AG04450 (cell line): ENCODE measurements at places on chromosomes 7 and 10.
A peak's percentile ranks its signal among the peaks of the same experiment; 100 is the strongest.

- DNase-seq, result no peak
Measured at GRCh38 chr10:114483575-114483974, 79.3 kb upstream of the AFAP1L2 start.

DNA sequence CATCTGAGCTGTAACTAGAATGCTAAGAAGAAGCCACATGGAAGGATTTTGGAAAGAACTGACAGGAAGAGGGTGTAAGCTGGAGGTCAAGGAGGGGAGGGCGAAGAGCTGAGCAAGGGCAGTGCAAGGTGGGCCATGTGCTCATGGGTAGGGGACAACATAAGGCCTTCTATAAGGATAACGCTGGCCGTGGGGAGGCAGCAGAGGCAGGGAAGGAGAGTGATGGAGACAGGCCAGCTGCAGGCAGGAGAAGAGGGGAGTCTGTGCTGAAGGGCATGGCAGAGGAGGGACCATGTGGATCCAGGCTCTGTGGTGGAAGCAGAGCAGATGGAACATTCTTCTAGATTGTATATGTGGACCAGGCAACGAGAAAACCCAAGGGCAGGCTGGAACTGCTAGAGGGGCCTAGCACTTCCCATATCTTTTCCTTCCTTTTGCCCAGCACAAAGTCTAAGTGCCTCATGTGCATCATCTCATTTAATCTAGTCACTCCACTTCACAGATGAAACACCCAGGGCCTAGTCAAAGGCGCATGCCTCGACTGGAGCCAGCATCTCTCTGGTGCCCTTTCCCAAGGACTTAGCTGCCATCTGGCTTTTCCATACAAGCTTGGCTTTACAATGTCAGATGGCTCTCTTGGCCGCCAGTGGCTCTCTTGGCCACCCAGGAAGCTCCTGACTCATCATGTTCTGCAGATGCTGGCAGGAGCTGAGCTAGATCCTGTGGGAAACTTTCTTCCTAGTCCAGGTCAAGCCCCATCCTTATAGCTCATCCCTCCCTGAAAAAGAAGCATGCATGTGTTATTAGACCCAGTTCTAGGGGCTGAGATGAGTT lies 6.6 kb downstream of the LRRC18 start:
- no peak for DNase-seq

DNA sequence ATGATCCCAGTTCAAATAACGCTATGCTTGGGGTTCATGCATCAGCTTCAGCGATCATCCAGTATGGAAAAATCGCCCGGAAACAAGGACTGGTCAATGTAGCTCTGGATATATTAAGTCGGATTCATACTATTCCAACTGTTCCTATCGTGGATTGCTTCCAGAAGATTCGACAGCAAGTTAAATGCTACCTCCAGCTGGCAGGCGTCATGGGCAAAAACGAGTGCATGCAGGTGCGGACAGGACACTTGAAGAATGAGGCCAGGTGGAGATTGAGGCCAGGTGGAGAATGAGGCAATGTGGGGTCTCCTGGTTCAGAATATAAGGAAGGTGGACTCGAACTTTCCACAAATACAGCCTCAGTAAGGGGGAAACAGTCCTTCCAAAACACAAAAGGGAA lies 105.8 kb downstream of the TRRAP start:
- no peak for DNase-seq

DNA sequence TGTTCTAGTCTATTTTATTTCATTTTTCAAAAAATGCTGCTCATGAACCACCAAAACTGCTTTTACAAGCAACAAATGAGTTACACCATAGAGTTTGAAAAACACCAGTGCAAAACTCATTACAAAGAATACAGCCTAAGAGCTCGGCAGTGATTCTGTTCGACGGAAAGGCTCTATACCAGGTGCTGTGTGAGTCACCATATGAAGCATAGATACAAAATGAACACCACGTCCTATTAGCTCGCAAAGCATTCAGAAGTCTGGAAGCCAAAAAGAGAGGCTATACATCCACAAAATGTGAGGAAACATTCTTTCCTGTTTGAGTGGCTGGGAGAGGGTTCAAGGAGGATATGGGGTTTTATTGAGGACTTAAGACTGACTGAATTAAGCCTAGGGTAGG lies 136.1 kb downstream of the ATE1 start:
- no peak for DNase-seq

- no peak for DNase-seq
Measured at GRCh38 chr7:157089100-157089610, 49.6 kb upstream of the UBE3C start.

DNA sequence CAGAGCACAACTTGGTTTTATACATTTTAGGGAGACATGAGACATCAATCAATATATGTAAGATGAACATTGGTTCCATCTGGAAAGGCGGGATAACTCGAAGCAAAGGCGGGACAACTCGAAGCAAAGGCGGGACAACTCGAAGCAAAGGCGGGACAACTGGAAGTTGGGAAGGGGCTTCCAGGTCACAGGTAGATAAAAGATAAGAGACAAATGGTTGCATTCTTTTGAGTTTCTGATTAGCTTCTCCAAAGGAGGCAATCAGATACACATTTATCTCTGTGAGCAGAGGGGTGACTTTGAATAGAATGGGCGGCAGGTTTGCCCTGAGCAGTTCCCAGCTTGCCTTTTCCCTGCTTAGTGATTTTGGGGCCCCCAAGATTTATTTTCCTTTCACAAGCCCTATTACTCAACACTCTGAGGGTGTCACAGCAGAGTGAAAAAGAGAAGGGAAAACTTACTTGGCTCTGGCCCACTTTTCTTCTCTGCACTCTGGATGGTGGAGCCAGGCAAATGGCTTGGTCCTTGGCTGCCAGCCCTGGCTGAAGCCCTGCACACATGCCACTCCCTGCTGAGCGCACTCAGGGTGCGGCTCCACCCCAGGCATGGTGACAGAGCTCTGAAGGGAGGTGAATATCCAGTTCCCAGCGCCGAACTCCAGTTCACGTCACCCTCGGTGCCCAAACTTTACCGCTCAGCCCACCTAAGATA lies 46.7 kb downstream of the PARD3 start:
- no peak for DNase-seq

- no peak for DNase-seq
Measured at GRCh38 chr7:9391221-9391620, 957.8 kb downstream of the NXPH1 start.

DNA sequence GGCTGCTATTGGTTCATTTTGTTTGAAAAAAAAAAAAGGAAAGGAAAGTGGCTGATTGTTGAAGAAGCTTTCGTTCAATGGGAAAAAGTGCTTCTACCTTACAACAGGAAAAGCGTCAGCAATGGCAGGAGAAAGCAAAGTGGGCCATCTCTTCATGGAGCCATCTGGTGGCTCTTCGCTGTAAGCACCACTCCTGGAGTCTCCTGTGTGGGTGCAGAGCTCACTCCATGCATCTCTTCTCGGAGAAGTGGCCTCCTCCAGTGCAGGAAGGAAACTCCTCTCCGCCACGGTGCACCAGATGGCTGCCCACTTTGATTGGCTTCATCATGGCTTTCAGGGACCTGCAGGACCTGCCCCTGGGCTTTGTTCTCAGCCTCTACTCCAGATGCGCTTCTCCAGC lies 250.9 kb downstream of the PTEN start:
- no peak for DNase-seq

DNA sequence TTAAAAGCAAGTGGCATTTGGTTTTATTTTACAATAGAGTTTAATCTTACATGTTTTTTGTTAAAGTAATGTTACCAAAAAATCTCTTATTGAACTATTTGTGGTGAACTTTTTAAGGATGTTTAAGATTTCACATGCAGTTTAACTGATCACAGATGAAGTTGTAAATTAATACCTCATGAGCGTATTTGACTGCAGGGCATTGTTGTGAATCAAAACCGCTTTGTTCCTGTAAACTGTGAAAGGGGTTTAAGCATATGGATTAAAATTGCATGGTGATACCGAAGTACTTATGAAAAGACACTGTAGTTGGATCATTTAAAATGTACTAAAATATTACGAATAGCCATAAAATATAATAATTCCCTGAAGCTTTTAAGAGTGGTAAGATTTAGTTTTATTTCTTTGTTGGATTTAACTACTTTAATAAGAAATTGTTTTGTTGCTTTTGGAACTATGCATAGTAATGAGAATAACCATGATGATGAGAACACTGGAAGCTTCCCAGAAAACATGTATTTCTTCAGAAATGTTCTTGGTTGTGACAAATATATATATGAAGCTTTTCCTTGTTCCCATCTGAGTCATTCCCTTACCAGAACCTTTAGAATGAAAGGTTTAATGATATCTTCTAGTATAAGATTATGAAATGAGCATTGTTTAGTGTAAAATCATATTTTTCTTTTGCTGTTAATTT lies 131.3 kb downstream of the ADK start:
- DNase-seq, result no peak

- DNase-seq, result no peak
Measured at GRCh38 chr7:30352169-30352568, 67.8 kb downstream of the ZNRF2 start.

DNA sequence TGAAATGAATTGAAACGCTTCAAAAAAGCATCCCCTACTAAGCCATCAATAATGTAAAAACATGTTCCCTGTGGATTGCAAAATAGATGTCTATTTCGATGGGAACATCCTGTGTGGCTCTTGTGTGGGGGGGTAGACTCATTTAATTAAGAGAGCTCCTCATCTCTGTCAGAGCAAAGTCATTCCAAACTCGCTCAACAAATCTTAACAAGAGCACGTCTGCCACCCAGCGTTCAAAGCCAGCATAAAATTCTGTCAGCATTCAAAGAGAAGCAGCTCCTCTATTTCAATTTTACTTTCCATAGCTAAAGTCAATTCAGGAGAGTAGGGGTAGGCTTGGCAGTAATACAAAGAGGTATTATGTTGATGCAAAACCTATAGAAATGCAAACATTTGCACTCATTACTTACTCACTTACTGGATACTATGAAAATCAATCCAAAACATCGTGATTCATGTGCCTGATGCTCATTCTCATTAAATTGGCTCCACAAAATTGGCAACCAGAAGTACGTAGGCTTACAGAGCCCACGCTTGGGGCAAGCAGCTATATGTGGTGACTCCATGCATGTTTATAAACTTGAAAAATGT lies 114.9 kb downstream of the IPMK start:
- peak; percentile 23 for DNase-seq

DNA sequence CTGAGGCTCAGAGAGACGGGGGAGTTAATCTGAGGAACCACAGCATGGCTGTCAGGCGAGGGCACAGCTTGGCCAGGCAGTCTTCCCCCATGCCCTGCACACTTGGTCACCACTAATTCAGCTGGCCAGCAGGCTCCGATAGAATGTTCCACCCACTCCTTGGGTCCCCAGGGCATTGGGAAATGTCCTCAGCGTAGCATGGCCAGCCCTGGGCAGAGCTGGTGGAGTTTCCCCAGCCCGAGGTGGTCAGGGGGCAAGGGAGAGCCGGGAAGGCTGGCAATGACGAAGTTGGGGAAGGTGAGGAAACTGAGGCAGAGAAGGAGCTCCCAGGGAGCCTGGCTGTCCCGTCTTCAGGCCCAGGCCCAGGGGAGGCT lies 12.1 kb upstream of the GRIFIN start:
- no peak for DNase-seq

- DNase-seq, result no peak
Measured at GRCh38 chr7:106114716-106115383, 2.7 kb upstream of the SYPL1 start.

GRCh38 chr7:12649348-12649747 lies 38.1 kb upstream of the ARL4A start:
- DNase-seq, result no peak

GRCh38 chr7:95811846-95812445 lies 39.6 kb downstream of the DYNC1I1 start:
- no peak for DNase-seq

GRCh38 chr10:94997741-94998174 lies 59.3 kb downstream of the CYP2C9 start:
- DNase-seq, result no peak

DNA sequence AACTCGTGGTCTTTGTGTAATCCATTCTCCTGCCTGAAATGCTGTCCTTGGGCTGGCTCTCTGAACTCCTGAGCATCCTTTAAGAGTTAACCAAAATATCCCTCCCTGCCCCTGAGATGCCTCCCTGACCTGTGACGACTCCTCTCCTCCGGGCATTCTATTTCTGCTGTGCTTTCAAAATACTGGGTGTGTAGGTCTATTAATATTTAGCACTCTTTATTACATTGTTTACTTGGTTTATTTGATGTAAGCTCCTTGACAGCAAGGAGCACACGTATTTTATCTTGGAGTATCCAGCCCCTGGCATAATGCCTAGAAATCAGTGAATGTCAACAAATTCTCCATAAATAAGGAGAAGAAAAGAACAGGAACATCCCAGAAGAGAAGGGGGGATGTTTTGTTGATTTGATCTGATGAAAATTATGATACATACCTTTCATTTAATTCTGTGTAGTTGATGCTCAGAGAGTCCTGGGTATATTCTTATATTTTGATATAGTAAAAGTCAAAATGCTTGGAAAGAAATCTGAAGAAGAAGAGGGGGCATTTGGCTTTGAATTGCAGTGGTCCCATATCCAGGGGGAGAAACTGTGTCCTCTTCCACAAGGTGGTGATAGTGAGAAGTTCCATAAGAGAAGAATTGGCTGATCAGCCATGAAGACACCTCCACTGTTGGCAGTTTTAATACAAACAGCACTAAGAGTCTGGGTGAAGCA lies 107.7 kb upstream of the MPP7 start:
- DNase-seq, result no peak

DNA sequence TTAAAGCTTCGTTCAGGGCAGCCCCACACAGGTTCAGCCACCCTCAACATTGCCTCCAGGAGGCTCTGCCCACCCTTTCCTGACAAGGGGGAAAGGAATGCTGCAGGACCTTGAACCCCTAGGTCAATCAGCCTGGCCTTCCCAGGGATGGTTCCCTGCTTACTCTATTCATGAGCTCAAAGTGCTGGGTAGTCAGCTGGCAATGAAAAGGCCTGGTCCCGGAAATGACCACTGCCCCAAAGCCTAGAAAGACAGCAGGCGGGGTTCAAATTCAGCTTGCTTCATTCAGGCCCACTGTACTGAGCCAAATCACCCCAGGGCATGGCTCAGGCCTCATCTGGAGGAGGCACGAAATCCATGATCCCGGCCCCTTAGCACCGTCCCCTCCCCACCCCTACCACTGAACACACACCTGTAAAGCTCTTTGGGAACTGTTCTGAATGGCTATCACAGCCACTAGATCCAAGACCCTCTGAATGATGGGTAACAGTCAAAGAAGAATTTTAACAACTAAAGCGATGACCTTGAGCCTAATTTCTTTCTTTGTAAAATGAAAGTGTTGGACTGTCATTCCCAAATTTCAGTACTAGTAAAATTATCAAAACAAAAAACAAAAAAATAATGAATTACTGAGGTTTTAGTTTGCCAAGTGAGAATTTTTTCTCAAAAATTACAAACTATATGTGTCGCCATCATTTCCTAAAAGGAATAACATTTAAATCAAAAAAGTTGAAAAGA lies 1.0 kb downstream of the URGCP start:
- DNase-seq, result no peak

- DNase-seq, result no peak
Measured at GRCh38 chr7:152512706-152513105, 76.9 kb upstream of the KMT2C start.

- DNase-seq, result no peak
Measured at GRCh38 chr7:151838861-151839381, 38.0 kb downstream of the PRKAG2 start.

- no peak for DNase-seq
Measured at GRCh38 chr7:44963364-44964290, 15.2 kb downstream of the MYO1G start.

- DNase-seq, result no peak
Measured at GRCh38 chr10:124911124-124912067, 30.5 kb upstream of the ZRANB1 start.

- no peak for DNase-seq
Measured at GRCh38 chr10:62511238-62511637, 137.1 kb downstream of the ZNF365 start.
